ENCODE measurements at places on chromosomes 11 and 22. TPM values are rescaled to one million over a fixed set of nuclear protein-coding genes. Genes with fewer than 3 reads are reported as not detected.

PIH1D2 gene
- 1.6 TPM for total RNA-seq

COMMD9 gene
- total RNA-seq = 38.1 TPM

MPEG1 gene
- total RNA-seq = 11.0 TPM

FGF3 gene
- not detected for total RNA-seq

APOA5 gene
- total RNA-seq = not detected

C11orf21 gene
- total RNA-seq = 1.6 TPM

PKNOX2 gene
- 6.8 TPM for total RNA-seq

YPEL4 gene
- total RNA-seq = 0.52 TPM

Data from skeletal muscle tissue (tissue), 5 donors.